ENCODE measurements at places on chromosomes 6 and 20.

GRCh38 chr6:162857326-162857725, 129.6 kb downstream of the PACRG start:
- DNase-seq: no peak

GRCh38 chr20:17808357-17808756, 108.6 kb downstream of the BANF2 start:
- no peak for DNase-seq

GRCh38 chr6:77298283-77298682, 165.0 kb downstream of the HTR1B start:
- no peak for DNase-seq

GRCh38 chr6:29319931-29320330, 18.4 kb downstream of the OR14J1 start:
- no peak for DNase-seq

GRCh38 chr6:22526736-22527135, 42.6 kb upstream of the HDGFL1 start:
- DNase-seq: no peak

DNA sequence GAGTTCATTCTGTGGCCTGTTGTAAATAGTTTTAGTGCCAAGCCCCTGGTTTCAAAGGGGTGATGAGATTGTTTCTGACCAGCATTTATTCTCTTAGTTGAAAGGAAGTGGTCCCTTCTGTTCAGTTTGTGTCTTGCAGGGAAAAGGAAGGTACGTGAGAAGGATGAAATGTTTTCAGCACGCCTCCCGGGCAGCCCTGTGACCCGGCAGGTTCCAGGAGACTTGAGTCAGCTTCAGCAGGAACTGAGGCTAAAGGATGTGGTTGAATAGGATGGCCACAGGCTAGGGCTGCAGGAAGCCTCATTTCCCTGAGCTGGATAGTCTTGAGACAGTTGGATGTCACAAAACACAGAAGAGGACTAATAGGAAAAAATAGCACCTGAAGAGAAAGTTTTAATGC, 132.4 kb upstream of the SYNDIG1 start:
- DNase-seq: no peak

DNA sequence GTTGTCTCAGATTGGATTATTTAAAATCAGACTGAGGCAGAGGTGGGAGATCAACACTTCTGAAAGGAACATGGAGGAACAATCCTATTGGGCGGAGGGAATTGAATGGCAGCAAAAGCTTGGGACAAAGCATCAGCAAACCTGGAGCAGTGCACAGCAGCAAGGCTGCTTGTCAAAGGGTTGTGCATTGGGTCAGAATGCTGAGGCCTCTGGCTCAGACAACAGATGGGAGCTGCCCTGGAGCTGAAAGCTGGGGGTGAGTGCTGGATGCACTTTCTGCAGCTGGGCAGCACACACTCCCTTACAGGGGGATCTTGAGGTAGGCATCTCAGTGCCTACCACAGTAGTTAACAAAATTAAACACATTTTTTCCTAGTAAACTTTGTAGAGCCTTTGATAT, 634.4 kb upstream of the MMS22L start:
- DNase-seq: no peak

- DNase-seq: no peak
These were observed 31.9 kb downstream of the GMPR start for GRCh38 chr6:16270178-16270794.

DNA sequence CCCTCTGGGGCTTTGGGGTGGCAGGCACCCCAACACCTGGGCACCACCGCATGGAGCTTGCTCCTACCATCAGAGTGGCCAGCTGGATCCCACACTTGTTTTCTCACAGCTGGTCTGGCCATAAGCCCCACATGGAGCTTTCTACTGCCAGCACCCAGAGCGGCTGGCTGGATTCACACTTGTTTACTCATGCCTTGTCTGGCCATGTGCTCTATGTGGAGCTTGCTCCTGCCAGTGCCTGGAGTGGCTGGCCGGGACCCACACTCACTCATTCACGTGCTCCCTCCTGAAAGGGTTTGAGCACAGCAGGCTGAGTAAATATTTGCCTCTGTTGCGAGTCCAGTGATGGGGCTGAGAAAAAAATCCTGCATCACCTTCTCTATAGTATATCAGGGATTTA, 487.0 kb downstream of the CD109 start:
- no peak for DNase-seq

GRCh38 chr20:31685853-31686643, 36.6 kb downstream of the BCL2L1 start:
- no peak for DNase-seq

DNA sequence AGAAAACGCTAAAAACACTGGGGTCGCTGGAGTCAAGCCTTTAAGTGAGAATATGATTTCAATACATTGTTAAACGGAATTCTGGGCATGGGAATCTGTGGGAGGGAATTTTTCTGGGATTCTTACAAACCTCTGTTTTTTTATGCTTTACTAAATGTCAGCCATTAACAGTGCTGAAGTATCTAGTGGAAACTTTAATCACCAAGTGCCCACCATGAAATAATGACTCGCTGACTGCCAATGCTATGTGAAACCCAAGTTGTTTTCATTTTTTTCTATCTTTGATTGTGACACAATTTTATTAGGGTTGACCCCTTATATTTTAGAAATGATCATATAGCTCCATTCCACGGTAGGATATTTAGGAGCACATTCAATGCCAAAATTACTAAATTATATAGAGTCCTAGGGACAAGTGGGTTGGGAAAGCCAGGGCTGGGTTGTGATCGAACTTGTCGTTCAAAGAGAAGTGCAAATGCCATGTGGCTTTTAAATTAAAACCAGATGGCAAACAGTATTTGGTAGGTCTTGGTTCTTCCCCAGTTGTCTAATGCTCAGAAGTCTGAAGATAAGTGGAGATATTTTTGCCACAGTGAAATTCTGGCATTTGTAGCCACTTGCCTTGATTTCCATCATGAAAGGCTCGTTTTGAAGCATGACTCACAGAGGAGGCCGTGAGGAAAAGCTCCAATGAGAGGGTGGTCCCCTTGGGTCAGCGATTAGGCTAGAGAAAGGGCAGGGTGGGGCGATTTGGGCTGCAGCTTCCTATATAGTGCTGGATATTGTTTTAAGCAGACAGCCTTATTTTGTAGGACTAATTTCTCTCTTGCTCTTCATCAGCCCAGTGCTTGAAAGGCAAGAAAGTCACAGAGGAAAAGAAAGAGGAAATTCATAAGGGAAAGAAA, 254.4 kb upstream of the JAG1 start:
- no peak for DNase-seq

GRCh38 chr6:3102875-3103274, 15.6 kb upstream of the BPHL start:
- DNase-seq: no peak

GRCh38 chr6:37650071-37650481, 47.6 kb downstream of the MDGA1 start:
- DNase-seq: no peak

GRCh38 chr6:14451594-14452374, 334.2 kb downstream of the CD83 start:
- DNase-seq: no peak

- no peak for DNase-seq
These were observed 822 bp downstream of the ELOVL4 start for GRCh38 chr6:79946272-79947190.

DNA sequence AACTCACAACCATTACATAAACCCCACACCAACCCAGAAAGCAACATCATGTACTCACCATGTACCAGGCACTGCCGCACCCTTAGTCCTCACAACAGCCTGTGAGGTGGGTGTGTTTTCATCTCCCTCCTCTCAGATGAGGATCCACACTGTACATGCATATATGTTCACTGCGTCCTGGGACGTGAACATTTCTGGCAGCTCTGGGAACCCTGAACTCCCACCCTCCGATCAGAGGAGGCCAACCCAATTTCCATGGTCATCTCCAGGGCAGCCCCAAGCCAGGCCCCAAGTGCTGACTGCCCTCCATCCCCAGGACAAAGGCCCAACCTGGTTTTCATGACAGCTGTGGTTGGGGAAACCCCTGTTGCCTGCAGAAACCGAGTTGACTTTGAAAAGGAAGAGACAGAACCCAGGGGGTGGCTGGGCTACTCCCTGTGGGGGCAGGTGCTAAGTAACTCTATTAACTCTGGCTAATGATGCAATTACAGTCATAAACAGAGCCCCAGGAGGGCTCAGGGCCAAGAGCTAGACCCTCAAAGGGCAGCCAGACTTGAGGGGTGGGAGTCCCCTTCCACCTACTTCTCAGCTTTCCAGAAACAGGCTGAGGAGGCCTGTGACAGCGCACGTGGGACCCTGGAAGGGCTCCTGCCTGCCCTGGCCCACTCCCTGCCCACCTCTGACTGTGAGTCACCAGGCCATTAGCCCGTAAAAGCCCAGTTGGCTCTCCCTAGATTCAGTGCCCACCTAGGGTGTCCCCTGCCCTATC, 2.6 kb downstream of the TFEB start:
- peak; percentile 49 for DNase-seq

- no peak for DNase-seq
These were observed 25.4 kb downstream of the FBXO9 start for GRCh38 chr6:53090576-53090975.

DNA sequence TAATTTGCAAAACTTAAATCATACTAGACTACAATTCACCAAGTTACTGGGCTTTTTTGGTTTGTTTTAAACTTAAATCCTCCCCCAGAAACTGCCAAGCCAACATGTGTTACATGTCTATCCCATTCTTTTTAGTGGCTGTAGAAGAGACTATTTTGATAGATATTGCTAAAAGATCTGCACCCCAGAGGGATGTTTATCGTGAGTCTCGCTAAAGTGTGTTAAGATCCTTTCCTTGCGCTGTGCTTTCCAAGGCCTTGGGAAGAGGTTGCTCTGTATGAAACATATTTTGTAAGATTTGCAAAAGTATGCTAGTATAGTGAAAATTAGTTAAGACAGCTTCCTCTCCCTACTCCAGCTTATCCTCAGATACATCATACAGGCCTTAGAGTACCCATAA, 63.0 kb downstream of the GPX5 start:
- no peak for DNase-seq

GRCh38 chr20:17712708-17713107, 12.9 kb downstream of the BANF2 start:
- DNase-seq: no peak

- DNase-seq: no peak
These were observed 12.4 kb upstream of the CCN6 start for GRCh38 chr6:112041535-112041934.

GRCh38 chr6:129485746-129486145, 224.2 kb downstream of the ARHGAP18 start:
- DNase-seq: no peak

DNA sequence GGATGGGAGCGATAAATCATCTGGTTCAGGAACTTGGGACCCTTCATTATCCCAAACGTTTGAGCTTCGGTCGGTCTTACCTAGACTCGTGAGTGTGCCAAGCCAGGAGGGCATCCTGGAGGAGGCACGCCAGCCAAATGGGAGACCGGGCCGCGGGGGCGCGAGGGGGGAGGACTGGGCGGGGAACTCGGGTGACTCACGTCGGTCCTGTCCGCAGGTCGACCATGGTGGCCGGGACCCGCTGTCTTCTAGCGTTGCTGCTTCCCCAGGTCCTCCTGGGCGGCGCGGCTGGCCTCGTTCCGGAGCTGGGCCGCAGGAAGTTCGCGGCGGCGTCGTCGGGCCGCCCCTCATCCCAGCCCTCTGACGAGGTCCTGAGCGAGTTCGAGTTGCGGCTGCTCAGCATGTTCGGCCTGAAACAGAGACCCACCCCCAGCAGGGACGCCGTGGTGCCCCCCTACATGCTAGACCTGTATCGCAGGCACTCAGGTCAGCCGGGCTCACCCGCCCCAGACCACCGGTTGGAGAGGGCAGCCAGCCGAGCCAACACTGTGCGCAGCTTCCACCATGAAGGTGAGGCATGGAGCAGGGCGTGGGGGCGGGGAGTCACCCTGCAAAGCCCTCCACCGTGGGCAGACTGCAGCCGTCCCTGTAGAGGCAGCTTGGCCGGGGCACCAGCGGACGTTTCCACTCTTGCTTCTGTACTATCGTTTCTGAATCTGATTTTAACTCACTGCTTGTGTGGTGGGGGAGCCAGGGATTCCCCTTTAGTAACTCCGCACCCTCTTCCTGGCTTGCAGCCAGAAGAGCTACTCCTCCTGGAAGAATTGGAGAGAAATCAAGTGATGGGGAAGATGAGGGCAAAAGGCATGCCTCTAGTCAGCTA, 2.7 kb downstream of the BMP2 start:
- no peak for DNase-seq

- DNase-seq: no peak
These were observed 399.7 kb upstream of the ADGRB3 start for GRCh38 chr6:68235326-68235784.

Measured in stimulated activated CD8-positive, alpha-beta memory T cell treated with anti-CD3 and anti-CD28 coated beads, Interleukin-15, amount 100 ng/mL, for 4 hours (primary cell).